CD4-positive, alpha-beta T cell treated with Interleukin-6 for 4 hours (primary cell): ENCODE measurements at places on chromosomes 3 and 15.
A peak's percentile ranks its signal among the peaks of the same experiment; 100 is the strongest.

DNA sequence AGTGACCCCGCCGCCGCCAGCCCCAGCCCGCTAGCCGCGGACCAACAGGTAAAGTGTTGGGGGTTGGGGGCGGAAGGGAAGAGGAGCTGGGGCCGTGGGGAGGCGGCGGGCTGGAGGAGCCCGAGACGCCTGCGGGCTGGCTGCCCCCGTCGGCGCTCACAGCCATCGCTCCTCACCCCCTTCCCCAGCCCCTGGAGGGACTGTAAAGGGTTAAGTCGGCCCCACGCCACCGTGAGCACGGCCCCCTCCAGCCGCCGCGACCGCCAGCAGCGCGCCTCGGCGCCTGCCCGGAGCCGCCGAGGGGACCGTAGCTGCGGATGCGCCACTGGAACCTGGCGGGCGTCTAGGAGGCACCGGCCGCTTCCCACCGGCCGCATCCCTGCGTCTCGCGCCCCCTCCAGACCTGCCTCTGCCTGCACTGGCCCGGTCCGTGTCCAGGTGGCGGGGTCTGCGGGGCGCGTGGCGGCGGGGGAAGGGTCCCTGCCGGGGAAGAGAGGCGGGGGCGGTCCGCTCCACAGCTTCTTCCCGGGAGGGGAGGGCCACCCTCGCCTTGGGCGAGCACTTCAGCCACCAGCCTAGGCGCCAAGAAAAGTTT is 522 bp downstream of the MED12L start:
- DNase-seq, result peak; percentile 1

- DNase-seq, result no peak
These were observed 145.4 kb downstream of the RAB11A start for GRCh38 chr15:66014635-66015182.

DNA sequence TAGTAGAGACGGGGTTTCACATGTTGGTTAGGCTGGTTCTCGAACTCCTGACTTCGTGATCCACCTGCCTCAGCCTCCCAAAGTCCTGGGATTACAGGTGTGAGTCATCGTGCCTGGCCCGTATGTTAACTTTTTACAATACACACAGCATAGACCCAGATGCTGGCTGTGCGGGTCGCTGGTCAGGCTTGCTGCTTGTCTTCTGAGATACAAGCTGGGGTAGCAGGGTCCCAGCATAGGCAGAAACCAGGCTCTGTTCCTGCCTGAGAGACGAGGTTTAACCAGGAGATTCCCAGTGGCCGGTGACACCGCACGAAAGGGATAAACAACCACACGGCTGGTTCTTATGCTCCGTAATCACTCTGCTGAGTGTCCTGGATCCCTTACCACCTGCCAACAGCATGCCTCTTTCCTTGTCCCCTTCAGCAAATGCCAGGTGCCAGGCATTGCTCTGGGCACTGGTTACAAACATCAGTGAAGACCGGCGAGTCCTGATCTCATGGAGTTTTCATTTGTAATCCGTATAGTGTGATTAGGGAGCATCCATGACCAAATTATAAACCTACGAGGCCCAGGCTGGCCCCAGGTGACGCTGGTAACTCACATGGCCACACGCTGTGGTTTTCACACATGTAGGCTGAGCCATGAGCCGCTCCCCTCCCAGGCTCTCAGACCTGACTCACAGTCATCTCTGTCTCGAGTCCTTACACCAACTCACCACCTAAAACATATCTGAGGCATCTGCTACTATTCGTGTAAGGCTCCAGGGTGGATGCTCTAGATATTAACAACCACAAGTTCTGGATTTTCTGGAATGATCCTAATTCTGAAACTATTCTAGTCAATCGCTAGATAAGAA is 125.7 kb downstream of the PDZRN3 start:
- DNase-seq, result no peak

DNA sequence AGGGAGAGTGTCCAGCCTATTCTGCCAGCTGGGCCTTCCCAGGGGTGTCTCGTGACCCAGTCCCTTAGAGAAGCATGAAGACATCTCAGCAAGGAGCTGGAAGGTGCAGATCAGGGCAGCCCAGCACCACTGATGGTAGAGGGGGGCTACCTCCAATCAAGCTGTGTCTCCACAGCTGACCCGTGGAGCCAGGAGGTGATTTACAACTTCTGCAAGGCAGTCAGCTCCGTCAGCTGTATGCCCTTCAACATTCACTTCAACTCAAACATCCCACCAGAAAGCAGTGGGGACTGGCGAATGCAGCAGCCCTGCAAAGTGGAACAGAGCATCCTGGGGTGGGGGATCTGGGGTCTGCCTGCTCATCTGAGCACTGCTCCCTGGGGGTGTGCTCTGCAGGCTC is 32.6 kb upstream of the FRG2C start:
- no peak for DNase-seq

- DNase-seq, result no peak
These were observed 95.8 kb upstream of the CACNA2D3 start for GRCh38 chr3:54026543-54026942.

DNA sequence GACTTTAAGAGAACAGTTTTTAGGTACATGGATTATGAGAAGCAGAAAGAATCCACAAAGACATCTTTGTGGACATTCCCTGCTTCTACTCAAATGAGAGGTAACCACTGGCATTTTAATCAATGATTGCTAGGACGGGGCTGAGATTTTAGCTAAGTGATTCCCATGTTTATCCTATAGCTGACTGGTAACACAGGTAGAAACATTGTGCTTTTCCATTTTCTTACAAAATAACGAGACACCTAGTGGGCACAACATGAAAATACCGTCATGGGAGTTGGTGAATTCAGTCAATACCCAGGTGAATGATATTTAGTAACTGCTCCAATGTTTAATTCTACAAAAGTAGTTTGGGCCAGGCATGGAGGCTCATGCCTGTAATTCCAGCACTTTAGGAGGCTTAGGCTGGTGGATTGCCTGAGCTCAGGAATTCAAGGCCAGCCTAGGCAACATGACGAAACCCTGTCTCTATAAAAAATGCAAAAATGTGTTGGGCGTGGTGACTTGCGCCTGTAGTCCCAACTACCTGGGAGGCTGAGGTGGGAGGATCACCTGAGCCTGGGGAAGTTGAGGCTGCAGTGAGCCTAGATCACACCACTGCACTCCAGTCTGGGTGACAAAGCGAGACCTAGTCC is 37.2 kb upstream of the DENND4A start:
- peak; percentile 38 for DNase-seq
